ENCODE measurements at places on chromosomes 4 and X.
A peak's percentile ranks its signal among the peaks of the same experiment; 100 is the strongest.

DNA sequence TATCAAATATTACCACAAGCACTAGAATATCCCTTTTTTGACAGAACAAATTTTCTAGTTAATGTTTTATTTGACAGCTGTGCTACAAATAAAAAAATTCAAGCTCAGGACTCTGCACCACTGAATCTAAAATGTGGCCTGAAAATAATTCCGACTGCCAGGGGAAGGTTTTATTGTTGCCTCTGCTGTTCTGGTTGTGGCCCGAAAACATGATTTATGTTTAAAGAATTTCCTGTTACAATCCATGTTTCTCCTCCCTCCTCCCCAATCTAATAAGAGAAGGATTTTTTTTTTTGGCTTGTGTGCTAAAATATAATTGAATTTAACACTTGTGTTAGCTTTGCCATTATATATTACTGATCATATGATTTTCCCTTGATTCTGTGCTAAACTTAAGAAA lies 227.8 kb downstream of the DCLK2 start:
- no peak for DNase-seq

DNA sequence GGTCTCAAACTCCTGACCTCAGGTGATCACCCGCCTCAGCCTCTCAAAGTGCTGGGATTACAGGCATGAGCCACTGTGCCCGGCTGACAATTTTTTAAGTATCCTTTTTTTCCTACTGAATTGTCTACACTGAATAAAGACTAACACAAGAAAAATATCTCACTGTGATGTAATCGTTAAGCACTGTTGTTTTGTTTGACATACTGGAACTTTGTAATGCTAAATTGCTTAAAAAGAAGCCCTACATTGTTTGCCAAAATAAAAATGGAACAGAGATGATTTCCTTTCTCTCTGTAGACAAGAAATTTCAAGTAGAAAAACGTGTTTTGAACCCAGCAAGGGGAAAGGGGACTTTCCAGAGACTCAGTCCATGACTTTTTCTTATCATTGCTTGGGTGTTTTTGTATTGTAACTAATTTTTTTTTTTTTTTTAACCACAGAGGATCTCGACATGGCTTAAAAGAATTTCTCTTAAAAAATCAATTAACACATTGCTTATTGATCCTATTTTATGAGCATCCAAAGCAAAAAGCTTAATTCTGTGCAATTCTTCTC lies 74.9 kb downstream of the TMEM156 start:
- DNase-seq = no peak

- no peak for DNase-seq
These were observed 13.1 kb upstream of the ANXA5 start for GRCh38 chr4:121709766-121710405.

GRCh38 chrX:124215786-124216185 lies 116.7 kb upstream of the TEX13D start:
- no peak for DNase-seq

DNA sequence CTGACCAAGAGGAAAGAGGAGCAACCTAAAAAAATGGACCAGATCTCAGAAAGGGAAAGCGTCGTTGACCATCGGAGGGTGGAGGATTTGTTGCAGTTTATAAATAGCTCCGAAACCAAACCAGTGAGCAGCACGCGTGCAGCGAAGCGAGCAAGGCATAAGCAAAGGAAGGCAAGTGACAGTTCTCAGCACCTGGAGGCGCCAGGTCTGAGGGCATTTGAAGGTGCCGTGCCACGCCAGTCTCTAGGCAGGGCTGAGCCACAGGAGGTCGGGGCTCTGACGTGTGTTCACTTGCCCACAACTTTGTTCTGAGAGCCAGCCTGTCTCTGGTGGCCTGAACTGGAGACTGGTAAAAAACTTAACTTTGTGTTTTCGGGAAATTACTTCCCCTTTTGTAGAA lies 59.7 kb downstream of the TNIP2 start:
- DNase-seq = no peak

DNA sequence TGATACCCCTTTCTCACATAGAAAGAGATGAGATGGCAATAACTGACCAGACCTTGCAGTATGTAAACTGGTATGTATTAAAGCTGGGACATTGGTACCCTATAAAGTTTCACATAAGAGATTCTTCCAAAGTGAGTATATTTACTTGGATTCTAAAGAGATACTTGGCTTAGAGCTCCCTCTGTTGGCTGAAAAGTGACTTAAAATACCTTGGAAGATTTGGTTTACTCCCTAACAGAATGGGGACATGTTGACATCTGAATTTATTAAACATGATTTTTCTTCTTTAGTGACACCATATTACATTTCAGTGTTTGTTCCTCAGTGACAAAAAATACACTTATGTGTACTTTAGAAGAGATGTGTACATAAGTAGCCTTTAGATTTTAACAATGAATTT lies 47.9 kb upstream of the RGN start:
- peak; percentile 15 for DNase-seq
